ENCODE measurements at places on chromosomes 7 and 10.

DNA sequence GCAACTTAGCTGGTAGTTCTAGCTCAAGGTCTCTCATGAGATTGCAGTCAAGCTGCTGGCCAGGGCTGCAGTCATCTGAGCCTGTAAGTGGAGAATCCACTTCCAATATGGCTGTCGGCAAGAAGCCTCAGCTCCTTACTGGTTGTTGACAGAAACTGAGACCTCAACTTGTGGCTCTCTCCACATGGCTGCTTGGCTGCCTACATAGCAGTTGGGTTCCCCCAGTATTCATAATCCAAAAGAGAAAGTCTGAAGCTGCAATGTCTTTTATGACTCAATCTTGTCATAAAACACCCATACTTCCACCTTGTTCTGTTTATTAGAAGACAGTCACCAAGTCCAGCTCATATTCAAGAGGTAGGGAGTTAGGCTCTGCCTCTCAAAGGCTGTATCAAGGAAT, 334.9 kb upstream of the KMT2E start:
- no peak for DNase-seq

- DNase-seq = no peak
Measured at GRCh38 chr7:44162785-44163395, 21.8 kb upstream of the MYL7 start.

GRCh38 chr7:3912291-3912690, 611.2 kb downstream of the SDK1 start:
- DNase-seq = no peak

DNA sequence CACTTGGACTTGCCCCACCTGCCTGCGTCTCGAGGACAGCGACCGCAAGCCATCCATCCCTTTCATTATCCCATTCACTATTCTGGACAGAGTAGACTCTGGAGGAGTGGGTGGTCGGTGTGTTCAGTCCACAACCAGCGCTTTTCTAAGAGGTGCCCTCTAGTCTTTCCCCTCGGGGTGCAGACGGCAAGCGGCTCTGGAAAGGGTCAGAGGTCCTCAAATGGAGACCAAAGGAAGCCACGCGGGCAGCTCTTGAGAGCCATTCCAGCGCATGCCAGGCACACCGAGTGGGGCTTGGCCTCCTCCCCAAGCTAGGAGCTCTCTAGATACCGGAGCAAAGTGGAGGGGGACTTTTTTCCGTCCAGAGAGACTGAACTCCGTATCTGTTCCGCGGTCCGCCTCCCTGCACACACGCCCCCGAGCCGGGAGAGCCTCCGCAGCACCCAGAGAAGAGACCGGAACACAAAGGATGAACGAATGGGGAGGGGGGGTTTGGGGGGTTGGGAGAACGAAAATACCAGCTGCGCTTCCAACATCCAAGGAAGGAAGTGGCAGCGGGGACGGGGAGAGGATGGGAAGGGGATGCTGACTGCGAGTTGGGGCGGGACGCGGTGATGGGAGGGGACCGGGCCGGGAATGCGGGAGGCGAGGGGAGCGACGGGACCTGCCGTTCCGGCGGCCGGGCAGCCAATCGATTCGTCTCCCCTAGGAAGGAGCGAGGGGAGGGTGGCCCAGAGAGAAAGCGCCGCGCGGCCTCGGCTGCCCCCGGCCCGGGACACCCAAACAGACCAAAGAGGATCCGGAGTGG, 515 bp downstream of the GSDME start:
- DNase-seq = no peak

GRCh38 chr10:77643795-77644468, 6.3 kb upstream of the KCNMA1 start:
- DNase-seq = no peak

DNA sequence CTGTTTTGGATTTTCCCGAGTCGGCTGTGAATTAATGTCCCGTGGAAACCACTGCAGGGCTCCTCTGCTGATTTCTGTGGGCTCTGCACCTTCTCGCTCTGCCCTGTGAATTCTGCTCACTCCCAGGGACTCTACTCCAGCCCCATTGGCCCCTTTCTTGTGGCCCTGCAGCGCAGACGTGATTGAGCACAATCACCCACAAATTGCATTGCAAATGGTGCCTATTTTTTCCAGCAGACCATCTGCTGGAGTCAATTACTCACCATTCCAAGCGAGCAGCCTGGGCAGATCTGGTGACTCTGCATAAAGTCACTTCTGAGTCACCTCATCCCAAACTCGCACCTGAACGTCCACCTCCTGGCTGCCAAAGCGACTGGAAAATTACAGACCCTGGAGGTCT, 235.8 kb downstream of the PAXIP1 start:
- DNase-seq = no peak

DNA sequence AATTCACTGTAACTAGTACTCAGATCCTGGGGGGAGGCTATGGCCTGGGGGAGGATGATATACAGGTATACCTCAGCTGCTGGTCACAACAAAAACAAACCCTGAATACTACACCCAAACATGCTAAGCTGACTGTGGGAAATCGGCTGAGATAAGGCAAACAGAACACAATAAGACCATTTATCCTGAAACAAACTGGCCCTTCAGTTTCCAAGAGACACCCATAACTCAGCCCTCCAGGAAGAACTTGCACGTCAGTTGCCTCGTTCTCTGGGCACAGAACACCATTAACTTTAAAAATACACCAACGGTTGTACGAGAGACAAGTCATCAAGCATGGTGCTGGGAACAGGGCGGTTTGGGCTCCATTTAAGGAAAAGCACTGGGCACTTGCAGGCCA, 24.1 kb upstream of the KCNMA1 start:
- no peak for DNase-seq

DNA sequence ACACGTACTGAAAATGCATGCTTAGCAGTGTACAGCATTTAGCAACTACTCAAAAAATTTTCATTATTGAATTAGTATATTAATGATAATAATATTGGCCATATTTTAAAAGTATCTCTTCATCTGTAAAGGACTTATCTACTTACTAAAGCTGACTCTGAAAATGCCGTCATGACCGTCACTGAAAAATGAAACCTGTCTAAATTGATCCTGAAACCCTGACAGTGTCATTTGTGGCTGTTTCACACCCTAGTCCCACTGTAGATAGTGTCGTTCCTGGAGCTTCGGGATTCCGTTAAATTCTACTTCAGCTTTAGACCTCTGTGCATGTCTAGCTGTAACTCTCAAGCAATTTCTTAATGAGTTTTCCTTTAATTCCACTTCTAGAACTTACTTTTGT, 35.8 kb upstream of the EZH2 start:
- DNase-seq = no peak

GRCh38 chr10:64537112-64537511, 1015.9 kb downstream of the REEP3 start:
- DNase-seq = no peak

DNA sequence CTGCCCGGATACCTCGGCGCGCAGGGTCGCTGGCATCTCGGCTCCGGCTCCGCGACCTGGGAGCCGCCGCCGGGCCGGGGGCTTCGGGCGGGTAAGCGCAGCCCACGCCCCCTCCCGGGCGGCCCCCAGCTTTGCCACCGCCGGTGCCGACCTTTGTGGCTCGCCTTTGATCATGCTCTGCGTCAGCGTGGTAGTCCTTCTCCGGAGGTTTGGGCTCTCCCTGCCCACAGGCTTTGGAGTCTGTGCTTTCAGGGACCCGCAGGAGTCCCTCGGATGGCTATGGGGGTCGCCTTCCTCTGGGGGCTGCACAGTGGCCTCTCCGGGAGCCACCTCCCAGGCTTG, 7.3 kb downstream of the ATP6V1F start:
- no peak for DNase-seq

GRCh38 chr7:10646194-10646593, 327.5 kb upstream of the PHF14 start:
- no peak for DNase-seq

DNA sequence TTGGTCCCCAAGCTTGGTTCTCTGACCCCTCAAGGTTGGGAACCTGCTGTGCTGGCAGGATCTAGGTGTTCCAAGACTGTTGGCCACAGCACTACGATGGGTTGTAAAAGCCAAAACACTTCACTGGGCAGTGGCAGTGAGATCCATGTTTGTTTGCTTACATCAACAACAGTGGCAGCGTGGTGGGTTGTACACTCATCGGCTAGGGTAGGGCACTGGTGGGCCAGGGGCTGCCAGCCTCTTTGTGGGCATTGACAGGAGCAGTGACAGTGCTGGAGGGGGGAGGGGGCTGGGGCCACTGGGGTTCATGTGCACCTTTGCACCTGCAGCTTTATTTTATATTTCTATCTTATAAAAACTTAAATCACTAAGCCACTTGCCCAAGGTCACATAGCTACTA, 126.7 kb upstream of the ZWINT start:
- no peak for DNase-seq

- DNase-seq = no peak
Measured at GRCh38 chr10:82468453-82468852, 593.5 kb downstream of the NRG3 start.

GRCh38 chr7:12716134-12716681, 28.8 kb downstream of the ARL4A start:
- DNase-seq = no peak

GRCh38 chr10:93099670-93100069, 26.0 kb downstream of the CYP26A1 start:
- no peak for DNase-seq

DNA sequence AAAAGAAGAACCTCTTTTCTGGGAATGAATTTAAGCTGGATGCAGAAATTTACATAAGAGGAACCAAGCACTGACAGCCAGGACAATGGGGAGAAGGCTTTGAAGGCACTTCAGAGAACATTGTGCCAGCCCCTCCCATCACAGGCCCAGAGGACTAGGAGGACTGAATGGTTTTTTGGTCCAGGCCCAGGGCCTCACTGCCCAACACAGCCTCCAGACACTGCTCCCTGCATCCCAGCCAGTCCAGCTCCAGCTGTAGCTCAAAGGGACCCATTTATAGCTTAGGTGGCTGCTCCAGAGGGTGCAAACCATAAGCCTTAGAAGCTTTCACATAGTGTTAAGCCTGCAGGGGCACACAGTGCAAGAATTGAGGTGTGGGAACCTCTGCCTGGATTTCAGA, 142.1 kb downstream of the DPY19L1 start:
- no peak for DNase-seq

- DNase-seq = no peak
Measured at GRCh38 chr10:122992031-122992585, 11.9 kb downstream of the PSTK start.

DNA sequence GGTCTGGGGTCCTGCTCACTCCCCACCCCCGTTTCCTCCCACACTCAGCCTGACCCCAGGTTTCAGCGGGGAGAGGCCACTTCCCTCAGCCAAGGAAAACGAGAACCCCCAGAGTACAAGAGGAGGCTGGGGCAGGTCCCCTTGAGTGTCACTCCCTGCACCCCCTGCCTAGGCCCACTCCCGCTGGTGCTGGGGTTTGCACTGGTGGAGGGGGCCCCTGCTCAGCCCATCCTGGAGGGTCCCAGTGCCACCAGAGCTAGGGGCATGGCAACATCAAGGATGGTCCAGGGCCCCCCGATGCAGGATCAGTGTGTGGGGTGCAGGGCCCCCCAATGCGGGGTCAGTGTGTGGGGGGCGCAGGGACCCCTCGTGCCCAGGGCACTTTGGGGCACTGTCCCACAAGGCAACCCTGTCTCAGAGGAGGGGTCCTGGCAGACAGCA, 70.5 kb upstream of the KCTD7 start:
- no peak for DNase-seq

DNA sequence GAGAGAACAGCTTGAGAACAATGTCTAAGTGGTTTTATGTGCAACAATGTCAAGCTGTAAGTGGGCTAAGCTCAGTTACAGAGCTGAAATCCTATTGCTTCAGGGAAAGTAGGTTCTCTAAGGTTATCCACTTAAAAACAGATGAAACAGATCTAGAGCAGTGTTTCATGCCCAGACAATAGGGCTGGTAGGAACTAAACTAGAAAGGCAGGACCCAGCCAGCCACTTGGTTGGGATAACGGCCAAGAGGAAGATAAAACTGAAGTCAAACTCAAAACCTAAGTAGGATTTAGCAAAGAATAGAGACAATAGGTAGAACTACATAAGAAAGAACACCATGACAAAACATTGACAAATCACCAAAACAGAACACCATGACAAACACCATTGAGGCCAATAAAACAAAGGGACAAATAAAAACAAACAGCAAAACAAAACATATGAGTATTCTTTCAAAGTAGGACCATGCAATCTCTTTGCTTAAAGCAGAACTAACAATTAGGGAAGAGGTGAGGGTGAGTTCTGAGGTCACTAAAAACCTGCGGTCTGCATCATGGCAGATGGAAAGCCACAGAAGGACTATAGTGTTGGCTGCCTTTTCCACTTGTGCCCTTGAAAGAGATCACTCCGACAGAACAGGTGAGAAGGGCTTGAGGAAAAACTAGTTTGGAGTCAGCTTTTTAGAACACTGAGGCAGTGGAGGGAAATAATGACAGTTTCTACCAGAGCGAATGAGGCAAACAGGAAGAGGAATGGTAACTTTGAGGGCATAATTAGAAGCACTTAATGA, 81.0 kb downstream of the HGF start:
- DNase-seq = no peak

DNA sequence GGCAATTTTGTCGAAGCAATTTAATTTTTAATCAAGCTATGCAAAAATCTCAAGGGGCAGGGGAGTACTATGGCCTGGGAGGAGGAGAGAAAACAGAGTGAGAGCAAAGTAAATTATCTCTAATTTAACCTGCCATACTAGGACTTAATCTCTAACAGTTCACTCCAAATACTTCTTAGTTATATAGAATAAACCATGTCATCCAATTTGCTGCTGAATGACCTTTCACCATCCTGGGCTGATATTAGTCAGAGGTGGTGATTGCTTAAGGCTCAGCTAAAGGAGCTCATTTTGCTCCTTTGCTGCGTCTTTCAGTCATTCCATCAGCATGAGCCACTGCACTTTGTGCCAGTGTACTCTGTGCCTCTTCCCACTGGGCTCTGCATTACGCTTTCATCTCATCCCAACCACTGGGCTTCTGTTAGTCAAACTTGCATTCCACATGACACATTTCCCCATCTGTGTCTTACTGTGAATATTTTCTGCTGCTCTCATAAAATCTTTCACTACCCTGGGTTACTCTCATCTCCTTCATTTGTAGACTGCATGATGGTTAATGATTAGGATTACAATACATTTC, 84.3 kb downstream of the CD36 start:
- peak; percentile 100 for DNase-seq

GRCh38 chr10:84159076-84159685, 14.4 kb upstream of the GPR15LG start:
- no peak for DNase-seq

- DNase-seq = no peak
Measured at GRCh38 chr10:29736366-29737073, 101.7 kb upstream of the SVIL start.

DNA sequence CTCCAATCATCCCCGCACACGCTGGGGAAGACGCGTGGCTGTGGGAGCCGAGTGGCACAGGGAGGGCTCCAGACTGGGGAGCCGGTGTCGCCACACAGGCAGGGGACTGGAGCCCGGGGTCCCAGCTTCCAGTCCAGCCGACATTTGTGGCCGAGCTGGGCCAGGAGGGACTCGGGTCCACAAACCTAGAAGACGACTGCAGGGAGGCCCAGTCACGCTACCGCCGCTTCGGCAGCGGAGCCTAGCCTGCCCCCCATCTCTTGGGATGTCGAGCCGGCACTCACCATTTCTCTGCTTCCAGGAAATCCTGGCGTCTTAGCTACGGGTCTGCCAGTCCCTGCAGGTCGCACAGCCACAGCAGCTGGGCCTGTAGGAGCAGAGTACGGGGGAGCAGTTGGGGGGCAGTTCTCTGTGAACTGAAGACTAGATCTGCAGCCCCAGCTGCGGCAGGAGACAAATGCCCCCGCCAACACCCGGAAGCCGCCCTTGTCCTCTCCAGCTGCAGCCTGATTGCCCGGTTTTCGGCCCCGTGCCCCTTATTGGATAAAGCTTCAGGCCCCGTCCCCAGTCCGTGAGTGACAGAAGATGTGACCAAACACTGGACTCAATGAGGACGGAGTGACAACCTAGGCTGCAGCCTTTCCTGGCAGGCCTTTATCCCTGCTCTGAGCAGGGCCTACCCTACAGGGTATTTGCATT, 270.7 kb downstream of the ZNF33B start:
- DNase-seq = peak; percentile 83
